Neural progenitor cell (in vitro differentiated cells): ENCODE measurements at places on chromosomes 1 and 21.

GRCh38 chr1:153683854-153684253 is 5.4 kb downstream of the NPR1 start:
- peaks cover 10% of the 10 kb centered on the region for H3K4me1 ChIP-seq
- no peak overlapping the region for H3K4me3 ChIP-seq
- H3K27ac ChIP-seq, result no peak overlapping the region
- no peaks in the 10 kb centered on the region for H3K36me3 ChIP-seq
- no peak for DNase-seq
- H3K27me3 ChIP-seq, result peaks cover 35% of the 10 kb centered on the region

- H3K27ac ChIP-seq, result no peak overlapping the region
- H3K27me3 ChIP-seq, result no peaks in the 10 kb centered on the region
- H3K4me3 ChIP-seq, result no peak overlapping the region
- DNase-seq, result no peak
Observed at GRCh38 chr1:22650089-22650693, 2.8 kb upstream of the C1QB start.

GRCh38 chr1:202584707-202585589 is 125.3 kb downstream of the SYT2 start:
- peaks cover 12% of the 10 kb centered on the region for H3K4me1 ChIP-seq
- no peaks in the 10 kb centered on the region for H3K36me3 ChIP-seq
- DNase-seq, result no peak
- no peak overlapping the region for H3K27ac ChIP-seq

- H3K36me3 ChIP-seq, result no peaks in the 10 kb centered on the region
- H3K27ac ChIP-seq, result no peak overlapping the region
- no peaks in the 10 kb centered on the region for H3K27me3 ChIP-seq
- H3K4me3 ChIP-seq, result no peak overlapping the region
Observed at GRCh38 chr1:19342062-19342750, 30.1 kb downstream of the SLC66A1 start.

DNA sequence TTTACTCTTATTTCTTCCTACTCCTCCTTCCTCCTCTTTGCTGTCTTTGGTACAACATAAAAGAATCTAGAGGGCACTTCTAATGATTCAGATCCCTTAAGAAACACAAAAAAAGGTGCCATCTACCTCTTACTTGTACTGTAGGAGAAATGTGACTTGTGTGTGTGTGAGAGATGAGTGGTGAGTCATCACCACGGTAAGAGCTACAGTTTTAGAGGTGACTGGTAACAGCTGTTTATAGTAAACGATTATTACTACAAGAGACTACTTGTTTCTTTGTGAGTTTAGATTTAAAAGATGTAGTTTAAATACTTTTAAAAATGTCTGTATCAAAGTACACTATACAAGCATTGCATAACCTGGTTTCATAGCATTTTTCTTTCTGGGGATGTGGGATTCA is 40.4 kb downstream of the SLC35D1 start:
- H3K27ac ChIP-seq, result no peak overlapping the region
- peaks cover 10% of the 10 kb centered on the region for H3K4me1 ChIP-seq
- no peaks in the 10 kb centered on the region for H3K36me3 ChIP-seq
- H3K4me3 ChIP-seq, result no peak overlapping the region
- H3K27me3 ChIP-seq, result no peaks in the 10 kb centered on the region
